ENCODE measurements at places on chromosomes 12 and 14. TPM values are rescaled to one million over a fixed set of nuclear protein-coding genes. Genes with fewer than 3 reads are reported as not detected.
A peak's percentile ranks its signal among the peaks of the same experiment; 100 is the strongest.

DNA sequence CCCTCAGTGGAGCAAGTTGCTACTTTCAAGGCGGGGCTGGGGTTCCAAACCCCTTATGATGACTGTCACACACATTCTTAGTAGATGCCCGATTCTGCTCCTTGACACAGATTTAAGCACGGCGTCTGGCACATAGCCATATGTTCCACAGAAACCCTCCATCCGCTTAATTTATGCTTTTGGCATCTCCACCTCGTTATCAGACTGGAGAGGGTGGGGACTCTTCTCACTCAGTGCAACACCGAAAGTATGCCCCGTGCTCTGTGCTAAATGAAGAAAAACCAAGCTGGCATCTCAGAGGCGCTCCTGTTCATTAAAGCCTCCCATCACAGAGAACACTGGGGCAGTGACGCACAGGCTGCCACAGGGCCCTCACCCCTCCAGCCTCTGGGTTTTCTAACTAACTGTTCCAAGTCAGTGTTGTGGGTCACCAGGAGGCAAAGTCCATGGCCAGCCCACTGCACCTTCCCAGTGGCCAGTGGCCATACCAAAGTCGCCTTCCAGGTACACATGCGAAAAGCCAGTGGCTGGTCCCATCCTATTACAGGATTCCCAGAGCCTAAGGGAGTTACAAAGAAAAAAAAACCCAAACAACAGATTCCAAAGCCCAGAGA is 27.3 kb downstream of the CCDC88C start:
- H3K36me3 ChIP-seq, result no peaks in the 10 kb centered on the region
- no peak for DNase-seq
- H3K4me1 ChIP-seq, result no peaks in the 10 kb centered on the region
- H3K27me3 ChIP-seq, result peaks cover 43% of the 10 kb centered on the region

- DNase-seq, result peak; percentile 71
- no peak overlapping the region for H3K4me3 ChIP-seq
- no peaks in the 10 kb centered on the region for H3K36me3 ChIP-seq
- no peaks in the 10 kb centered on the region for H3K4me1 ChIP-seq
- H3K27me3 ChIP-seq, result no peaks in the 10 kb centered on the region
- no peak overlapping the region for H3K27ac ChIP-seq
Measured at GRCh38 chr14:95432144-95433093, 84.0 kb downstream of the SYNE3 start.

GRCh38 chr12:94144781-94145180 is 3.6 kb upstream of the PLXNC1 start:
- H3K4me3 ChIP-seq, result no peak overlapping the region
- no peak for DNase-seq
- no peaks in the 10 kb centered on the region for H3K36me3 ChIP-seq
- H3K27me3 ChIP-seq, result peaks cover 39% of the 10 kb centered on the region
- no peak overlapping the region for H3K27ac ChIP-seq

DNA sequence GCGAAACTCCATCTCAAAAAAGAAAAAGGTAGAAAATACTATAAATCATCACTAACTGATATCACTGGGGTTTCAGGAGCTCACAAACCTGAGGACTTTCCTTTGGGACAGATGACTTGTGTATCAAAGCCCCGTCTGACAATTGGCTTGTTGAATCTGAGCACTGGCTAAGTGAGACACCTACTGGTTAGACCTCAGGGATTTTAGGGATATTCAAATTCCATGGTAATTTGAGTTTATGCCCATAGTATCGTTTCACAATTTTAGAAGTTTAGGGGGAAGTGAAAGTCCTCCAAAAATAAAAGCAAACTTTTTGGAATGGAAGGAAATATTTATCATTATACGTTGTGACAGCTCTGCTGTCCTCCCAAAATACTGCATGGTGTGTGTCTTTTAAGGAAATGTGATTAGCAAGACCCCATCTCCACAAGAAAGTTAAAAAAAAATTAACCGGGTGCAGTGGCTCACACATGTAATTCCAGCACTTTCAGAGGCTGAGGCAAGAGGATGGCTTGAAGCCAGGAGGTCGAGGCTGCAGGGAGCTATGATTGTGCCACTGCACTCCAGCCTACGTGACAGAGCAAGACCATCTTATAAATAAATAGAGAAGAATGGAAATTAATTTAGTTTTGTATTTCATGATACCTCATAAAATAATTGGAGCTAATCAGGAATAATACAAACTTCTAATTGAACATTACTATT is 49.2 kb downstream of the FBXL14 start:
- H3K4me3 ChIP-seq, result no peak overlapping the region
- DNase-seq, result peak; percentile 56
- H3K4me1 ChIP-seq, result peaks cover 20% of the 10 kb centered on the region
- peaks cover 13% of the 10 kb centered on the region for H3K36me3 ChIP-seq
- 0 out of 2 replicates have a peak overlapping the region, but pooled peaks have one; percentile 1 for H3K27ac ChIP-seq

DNA sequence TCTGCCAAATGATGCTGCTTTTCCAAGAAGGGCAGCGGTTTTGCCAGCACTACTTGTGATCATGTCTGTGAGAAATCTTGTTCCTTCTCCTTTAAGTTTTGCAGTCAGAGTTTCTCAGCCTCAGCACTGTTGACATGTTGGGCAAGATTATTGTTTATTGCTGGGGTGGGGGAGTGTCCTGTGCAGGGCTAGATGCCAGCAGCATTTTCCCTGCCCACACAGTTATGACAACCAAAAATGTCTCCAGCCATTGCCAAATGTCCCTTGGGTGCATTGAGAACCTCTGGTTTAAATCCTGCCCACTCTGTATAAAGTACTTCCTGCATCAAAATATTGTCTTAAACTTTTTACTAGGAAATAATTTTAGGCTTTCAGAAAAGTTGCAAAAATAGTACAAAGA is 20.0 kb downstream of the TMEM132C start:
- no peak overlapping the region for H3K4me3 ChIP-seq
- no peak for DNase-seq
- no peaks in the 10 kb centered on the region for H3K4me1 ChIP-seq
- no peaks in the 10 kb centered on the region for H3K36me3 ChIP-seq
- no peaks in the 10 kb centered on the region for H3K27me3 ChIP-seq

GRCh38 chr14:55884819-55885218 is 233.4 kb upstream of the PELI2 start:
- DNase-seq, result peak; percentile 18
- H3K27ac ChIP-seq, result no peak overlapping the region
- no peaks in the 10 kb centered on the region for H3K36me3 ChIP-seq
- no peak overlapping the region for H3K4me3 ChIP-seq
- peaks cover under 1% of the 10 kb centered on the region for H3K27me3 ChIP-seq

DNA sequence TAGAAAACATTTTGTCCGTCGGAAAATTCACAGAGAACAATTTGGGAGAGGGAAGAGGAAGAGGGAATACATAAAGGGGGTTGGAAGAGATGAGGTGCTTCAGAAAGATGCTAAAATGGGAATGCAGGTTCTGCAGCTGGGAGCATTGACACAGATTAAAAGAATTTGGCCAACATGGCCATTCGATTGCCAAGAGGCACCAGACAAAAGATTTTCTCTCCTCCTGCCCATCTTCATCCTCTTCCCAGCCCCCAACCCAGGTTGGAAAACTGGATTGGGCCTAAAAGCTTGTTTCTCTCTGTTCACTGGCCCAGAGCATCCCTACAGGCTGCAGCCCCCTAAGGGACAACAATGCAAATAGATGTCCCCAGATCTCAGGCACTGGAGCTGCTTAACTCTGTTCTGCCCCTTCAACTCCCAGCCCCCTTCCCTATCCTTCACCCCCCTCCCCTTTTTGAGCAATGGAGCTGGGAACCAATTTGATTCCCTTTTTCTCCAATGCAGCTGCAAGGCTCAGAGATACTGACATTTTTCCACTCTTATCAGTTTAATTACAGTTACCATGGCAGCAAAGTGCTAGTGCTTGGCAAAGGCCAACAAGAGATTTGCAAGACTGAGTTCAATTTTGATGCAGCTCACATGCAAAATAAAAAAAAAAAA is 1.9 kb downstream of the LMO3 start:
- H3K36me3 ChIP-seq, result no peaks in the 10 kb centered on the region
- H3K27ac ChIP-seq, result no peak overlapping the region
- no peak for DNase-seq

DNA sequence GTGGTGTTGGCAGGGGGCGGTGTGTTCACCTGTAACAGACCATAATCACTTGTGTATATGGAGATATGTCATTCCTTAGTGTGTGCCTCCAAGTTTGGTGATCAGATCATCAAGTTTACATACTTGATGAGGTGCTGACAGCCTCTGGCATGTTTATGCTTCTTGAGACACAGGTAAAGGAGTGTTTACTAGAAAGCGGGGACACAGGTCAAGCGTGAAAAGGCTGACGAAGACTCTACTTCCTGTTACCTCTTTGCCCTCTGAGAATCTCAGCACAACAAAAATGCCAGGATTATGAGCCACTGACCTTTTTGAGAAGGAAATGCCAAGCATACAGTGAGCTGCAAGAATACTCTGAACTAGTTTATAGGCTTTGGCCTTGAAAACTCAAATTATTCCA is 29.6 kb downstream of the PRDM4 start:
- no peak overlapping the region for H3K27ac ChIP-seq
- H3K4me1 ChIP-seq, result no peaks in the 10 kb centered on the region
- no peak for DNase-seq
- H3K4me3 ChIP-seq, result no peak overlapping the region
- H3K36me3 ChIP-seq, result peaks cover 31% of the 10 kb centered on the region

GRCh38 chr12:54033980-54034784 is 1.3 kb downstream of the HOXC5 start:
- H3K4me1 ChIP-seq, result peaks cover 28% of the 10 kb centered on the region
- H3K4me3 ChIP-seq, result peak overlapping the region; percentile 72
- H3K27me3 ChIP-seq, result no peaks in the 10 kb centered on the region
- peak; percentile 74 for DNase-seq

DNA sequence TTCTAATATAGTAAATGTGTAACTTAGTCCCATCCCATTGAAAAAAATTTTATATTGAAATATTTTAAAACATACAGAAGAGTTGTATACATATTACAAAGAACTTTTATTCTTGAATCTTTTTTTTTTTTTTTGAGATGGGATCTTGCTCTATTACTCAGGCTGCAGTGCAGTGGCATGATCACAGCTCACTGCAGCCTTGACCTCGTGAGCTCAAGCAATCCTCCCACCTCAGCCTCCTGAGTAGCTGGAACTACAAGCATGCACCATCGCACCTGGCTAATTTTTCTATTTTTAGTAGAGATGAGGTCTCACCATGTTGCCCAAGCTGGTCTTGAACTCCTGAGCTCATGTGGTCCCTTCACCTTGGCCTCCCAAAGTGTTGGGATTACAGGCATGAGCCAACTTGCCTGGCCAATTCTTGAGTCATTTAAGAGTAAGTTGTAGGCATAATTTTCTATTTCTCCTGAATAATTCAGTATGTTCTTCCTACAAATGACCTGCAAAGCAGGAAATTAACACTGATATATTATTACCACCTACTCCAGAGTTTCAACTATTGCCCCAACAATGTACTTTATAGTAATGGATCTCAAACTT is 153.0 kb upstream of the BMP4 start:
- no peak overlapping the region for H3K27ac ChIP-seq
- no peaks in the 10 kb centered on the region for H3K36me3 ChIP-seq
- DNase-seq, result no peak
- H3K4me3 ChIP-seq, result no peak overlapping the region

GRCh38 chr12:77349689-77350370 is 284.5 kb upstream of the E2F7 start:
- H3K4me1 ChIP-seq, result peaks cover 15% of the 10 kb centered on the region
- no peaks in the 10 kb centered on the region for H3K36me3 ChIP-seq
- H3K27ac ChIP-seq, result no peak overlapping the region
- no peak overlapping the region for H3K4me3 ChIP-seq
- DNase-seq, result no peak

GRCh38 chr14:74133833-74134481 is 49.2 kb downstream of the LIN52 start:
- no peaks in the 10 kb centered on the region for H3K36me3 ChIP-seq
- no peaks in the 10 kb centered on the region for H3K4me1 ChIP-seq
- no peak for DNase-seq
- H3K27ac ChIP-seq, result no peak overlapping the region
- H3K4me3 ChIP-seq, result no peak overlapping the region
- no peaks in the 10 kb centered on the region for H3K27me3 ChIP-seq

DNA sequence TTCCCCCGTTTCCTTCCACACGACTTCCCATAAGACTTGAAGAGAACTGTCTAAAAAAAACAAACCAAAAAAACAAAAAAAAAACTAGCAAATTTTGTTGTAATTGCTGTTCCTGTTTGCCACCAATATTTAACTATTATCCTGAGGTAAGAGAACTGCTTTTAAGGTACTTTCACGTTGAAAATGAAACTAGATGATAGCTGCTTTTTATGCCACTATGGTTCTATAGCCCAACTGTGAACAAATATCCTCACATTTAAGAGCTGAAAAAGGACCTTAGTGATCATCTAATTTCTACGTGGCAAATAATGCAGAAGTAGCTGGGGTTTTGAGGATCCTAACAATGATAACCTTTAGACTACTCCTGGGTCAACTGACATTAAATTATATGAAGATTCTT is 98.6 kb downstream of the TAOK3 start:
- no peak overlapping the region for H3K4me3 ChIP-seq
- 0 out of 2 replicates have a peak, but pooled peaks cover 2% of the 10 kb centered on the region for H3K36me3 ChIP-seq
- no peaks in the 10 kb centered on the region for H3K27me3 ChIP-seq
- no peaks in the 10 kb centered on the region for H3K4me1 ChIP-seq
- DNase-seq, result no peak

- no peaks in the 10 kb centered on the region for H3K36me3 ChIP-seq
- no peaks in the 10 kb centered on the region for H3K4me1 ChIP-seq
- no peaks in the 10 kb centered on the region for H3K27me3 ChIP-seq
- DNase-seq, result peak; percentile 36
Measured at GRCh38 chr14:104150136-104151025, 12.0 kb downstream of the KIF26A start.

- H3K27me3 ChIP-seq, result no peaks in the 10 kb centered on the region
- H3K4me3 ChIP-seq, result no peak overlapping the region
- H3K36me3 ChIP-seq, result no peaks in the 10 kb centered on the region
- H3K4me1 ChIP-seq, result no peaks in the 10 kb centered on the region
- no peak for DNase-seq
- H3K27ac ChIP-seq, result no peak overlapping the region
Measured at GRCh38 chr14:39452680-39453079, 20.4 kb upstream of the FBXO33 start.

- H3K27ac ChIP-seq, result no peak within 1 kb of the TSS
- no peaks in the 10 kb centered on the region for H3K4me1 ChIP-seq
- no peaks in the 10 kb centered on the region for H3K27me3 ChIP-seq
- no peak within 1 kb of the TSS for H3K4me3 ChIP-seq
Measured at GRCh38 chr12:119334430-119335170, at the start of gene CCDC60. CCDC60 (plus strand) TSS chr12:119334729; CDS start chr12:119335177, 448 bp downstream.

DNA sequence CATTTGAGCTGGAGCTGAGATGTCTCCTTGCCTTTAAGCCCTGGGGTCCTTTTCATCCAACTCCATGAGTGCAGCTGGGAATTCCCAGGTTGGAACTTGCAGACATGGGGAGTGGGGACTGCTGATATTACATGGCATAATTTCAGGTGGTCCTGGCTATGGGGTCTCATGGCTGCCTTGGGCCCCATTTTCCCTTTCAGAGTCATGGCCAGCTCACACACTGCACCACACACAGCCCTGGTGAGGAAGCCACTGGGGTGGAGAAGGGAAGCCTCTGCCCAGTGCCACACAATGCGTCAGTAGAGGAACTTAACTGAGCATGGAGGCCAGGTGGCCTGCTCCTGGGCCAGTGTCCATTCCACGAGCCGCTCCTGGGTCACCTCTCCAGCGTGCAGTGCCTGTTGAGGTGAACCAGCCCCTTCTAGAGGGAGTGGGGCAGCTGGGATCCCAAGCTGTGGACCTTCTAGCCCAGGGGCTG is 17.3 kb upstream of the KRT86 start:
- DNase-seq, result no peak
- 0 out of 2 replicates have a peak, but pooled peaks cover 3% of the 10 kb centered on the region for H3K4me1 ChIP-seq
- H3K27me3 ChIP-seq, result peaks cover 40% of the 10 kb centered on the region
- H3K27ac ChIP-seq, result no peak overlapping the region
- H3K4me3 ChIP-seq, result no peak overlapping the region
- H3K36me3 ChIP-seq, result no peaks in the 10 kb centered on the region

The CD163 gene
- not detected for total RNA-seq

The PTCSC3 gene
- total RNA-seq, result not detected

The KRT81 gene
- not detected for total RNA-seq

The DEPDC4 gene
- 0.13 TPM for total RNA-seq

The FAM186B gene
- 1.4 TPM for total RNA-seq

The IFNG-AS1 gene
- total RNA-seq, result not detected

The ARMH4 gene
- 3.3 TPM for total RNA-seq

Measured in GM23248 (cell line).